T-cell (primary cell): ENCODE measurements at places on chromosomes 5 and 9.

- no peak for DNase-seq
Observed at GRCh38 chr9:113158446-113158845, 7.6 kb downstream of the SLC31A2 start.

DNA sequence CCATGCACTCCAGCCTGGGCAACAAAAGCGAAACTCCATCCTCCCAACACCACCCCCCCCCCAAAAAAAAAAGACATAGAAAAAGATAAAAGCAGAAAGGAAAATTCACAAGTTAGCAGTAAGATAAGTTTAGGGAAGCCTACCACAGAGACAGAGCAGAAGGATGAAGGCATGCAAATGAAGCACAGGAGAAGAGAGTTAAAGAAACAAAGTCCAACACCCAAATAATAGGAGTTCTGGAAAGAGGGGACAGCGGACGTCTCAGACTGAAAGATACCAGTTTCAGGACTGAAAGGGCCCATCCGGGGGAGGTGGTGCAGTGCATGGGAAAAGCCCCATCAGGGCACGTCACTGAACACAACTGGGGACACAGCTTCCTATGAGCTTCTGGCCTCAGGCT is 54.3 kb downstream of the OTULIN start:
- DNase-seq: no peak

GRCh38 chr9:116471093-116471906 is 215.8 kb upstream of the TRIM32 start:
- DNase-seq: no peak

- DNase-seq: no peak
Observed at GRCh38 chr5:37846786-37847310, 7.0 kb upstream of the GDNF start.

- no peak for DNase-seq
Observed at GRCh38 chr5:36135988-36136387, 15.7 kb downstream of the LMBRD2 start.

- no peak for DNase-seq
Observed at GRCh38 chr5:16418471-16418922, 47.1 kb downstream of the ZNF622 start.

GRCh38 chr5:92841604-92842155 is 739.3 kb downstream of the NR2F1-AS1 start:
- no peak for DNase-seq

DNA sequence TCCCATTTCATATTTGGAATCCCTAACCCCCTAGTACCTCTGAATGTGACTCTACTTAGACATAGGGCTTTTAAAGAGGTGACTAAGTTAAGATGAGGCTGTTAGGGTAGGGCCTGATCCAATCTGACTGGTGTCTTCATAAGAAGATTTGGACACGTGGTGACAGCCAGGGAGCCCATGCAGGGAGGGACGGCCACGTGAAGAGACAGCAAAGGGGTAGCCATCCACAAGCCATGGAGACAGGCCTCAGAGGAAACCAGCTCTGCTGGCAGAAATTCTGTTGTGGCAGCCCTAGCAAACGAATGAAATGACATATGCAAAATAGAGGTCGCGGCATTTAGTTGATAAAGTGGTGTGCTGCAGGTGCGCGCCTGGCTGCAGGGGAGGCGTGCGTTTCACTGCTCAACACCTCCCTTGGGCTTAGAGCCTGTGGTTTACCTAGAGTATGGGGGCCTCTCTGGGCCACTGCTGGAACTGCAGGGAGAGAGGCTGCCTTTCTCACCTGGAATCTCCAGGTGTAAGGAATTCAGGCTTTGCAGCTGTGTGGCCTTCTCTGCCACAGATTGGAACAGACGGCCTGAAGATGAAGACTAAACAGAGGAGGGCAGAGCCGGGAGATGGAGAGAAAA is 7.1 kb upstream of the AFAP1L1 start:
- DNase-seq: peak; percentile 22

DNA sequence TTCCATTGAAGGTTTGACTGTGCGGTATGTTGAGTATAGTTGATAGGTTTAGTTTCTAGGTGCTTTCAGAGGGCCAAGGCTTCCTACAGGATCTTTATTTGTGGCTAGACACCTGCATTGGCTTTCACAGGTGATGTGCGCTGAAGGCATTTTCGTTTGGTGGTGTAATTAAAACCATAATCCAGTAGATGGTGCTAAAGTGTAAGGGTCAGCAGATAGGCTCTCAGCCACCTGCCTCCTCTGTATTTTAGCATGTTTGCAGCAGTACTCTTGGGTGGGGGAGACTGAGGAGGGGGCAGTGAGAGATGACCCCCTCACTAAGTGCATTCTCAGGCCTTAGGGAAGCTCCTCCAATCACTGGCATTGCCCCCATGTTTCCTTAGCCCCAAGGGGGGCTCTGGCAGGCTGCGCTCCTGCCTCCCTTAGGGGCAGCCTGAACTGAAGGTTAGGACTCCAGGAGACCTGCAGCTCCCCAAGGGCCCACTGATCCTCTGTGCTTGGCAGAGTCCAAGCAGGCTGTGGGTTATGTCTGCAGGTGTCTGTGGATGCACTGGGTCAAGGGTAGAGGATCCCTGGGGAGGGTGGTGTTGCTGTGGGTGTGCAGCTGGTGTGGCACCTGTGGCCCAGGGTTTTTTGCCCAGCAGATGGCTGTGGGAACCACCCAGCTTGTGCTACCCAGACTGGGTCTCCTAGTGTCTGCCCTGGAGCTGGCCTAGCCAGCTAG is 23.4 kb downstream of the CDK20 start:
- DNase-seq: no peak

- no peak for DNase-seq
Observed at GRCh38 chr5:61768692-61769281, 436.7 kb downstream of the ZSWIM6 start.

GRCh38 chr5:14765587-14765986 is 101.1 kb downstream of the OTULIN start:
- DNase-seq: no peak

GRCh38 chr5:21071986-21072385 is 1084.0 kb upstream of the CDH18 start:
- no peak for DNase-seq

DNA sequence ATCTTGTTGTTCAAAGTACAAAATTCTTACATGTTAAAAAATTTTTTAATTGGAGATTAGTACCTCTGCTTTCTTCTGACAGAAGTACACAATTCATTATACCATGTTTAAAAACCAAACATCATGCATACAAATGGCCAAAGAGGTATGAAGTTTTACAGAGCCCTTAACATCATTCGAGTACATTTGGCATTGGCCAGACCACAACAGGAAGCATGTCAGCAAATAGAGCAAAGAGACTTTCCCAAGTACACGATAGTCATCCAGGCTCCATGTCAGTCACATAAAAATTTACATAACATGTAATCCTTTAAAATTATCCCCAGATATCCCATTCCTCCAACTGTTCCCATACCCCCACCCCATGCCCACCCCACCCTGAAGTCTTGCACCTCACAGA is 22.5 kb downstream of the HMGCS1 start:
- no peak for DNase-seq

DNA sequence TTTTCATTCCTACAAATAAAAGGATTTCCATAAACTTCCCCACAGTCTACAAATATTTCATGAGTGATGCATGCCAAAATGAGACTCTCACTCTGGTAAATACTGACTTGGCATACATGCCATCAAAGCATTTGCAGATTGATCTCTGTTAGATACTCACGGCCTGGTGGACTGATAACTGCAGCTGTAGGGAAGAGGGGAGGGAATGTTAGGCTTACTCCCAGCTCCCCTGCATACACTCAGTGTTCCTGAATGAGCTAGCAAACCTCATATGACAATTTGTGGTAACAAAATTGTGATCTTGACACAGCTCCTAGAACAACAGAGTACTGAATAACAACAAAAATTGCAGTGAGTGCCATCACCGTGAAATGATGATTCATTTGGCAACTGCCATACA is 435.3 kb downstream of the NR2F1-AS1 start:
- DNase-seq: no peak

DNA sequence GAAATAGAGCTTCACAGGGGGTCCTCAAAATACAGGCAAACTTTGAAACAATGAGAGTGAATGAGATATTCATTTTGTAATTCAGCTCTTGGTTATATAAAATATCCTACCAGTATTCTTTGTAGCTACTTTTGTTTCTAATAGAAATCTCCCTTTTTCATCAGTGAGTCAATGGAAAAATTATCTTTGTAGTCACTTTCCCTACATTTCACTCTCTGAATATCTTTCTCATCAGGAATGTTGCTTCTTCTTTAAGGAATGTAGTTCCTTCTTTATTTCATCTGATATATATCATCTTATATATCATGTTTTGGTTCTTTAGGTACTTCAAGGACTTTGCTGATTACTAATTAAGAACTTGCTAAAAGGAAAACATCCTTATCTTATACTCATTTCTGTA is 280.3 kb upstream of the NUDT12 start:
- no peak for DNase-seq

- no peak for DNase-seq
Observed at GRCh38 chr5:144040615-144041305, 129.7 kb downstream of the YIPF5 start.

DNA sequence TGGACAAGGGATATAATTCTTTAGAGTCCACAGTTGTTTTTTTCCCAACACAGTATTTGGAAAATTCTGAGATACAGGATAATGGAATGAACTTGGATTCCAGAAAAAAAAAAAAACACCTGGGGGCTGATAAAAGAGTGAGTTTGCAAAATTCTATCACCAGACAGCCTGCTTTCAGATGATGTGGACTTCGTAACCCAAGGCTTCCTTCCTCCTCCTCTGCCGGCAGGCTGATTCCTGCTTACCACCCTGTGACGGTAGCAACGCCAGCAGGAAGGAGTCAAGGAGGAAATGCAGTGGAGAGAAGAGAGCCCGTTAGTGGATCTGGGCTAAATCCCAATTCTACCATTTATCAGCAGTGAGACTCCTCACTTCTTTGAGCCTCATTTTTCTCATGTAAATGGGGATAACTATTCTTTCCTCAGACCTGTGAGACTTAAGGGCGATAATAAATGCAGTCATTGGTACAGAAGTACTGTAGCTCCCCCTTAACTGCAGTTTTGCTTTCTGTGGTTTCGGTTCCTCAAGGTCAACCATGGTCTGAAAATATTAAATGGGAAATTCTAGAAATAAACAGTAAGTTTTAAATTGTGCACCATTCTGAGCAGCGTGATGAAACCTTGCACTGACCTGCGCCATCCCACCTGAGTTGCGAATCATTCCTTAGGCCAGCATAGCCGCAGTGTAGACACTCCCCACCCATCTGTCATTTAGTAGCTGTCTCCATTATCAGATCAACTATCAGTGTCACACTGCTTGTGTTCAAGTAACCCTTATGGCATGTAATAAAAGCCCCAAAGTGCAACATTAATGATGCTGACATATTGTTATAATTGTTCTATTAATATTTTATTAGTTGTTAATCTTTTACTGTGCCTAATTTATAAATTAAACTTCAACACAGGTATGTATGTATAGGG is 71.4 kb downstream of the DCP2 start:
- DNase-seq: no peak

DNA sequence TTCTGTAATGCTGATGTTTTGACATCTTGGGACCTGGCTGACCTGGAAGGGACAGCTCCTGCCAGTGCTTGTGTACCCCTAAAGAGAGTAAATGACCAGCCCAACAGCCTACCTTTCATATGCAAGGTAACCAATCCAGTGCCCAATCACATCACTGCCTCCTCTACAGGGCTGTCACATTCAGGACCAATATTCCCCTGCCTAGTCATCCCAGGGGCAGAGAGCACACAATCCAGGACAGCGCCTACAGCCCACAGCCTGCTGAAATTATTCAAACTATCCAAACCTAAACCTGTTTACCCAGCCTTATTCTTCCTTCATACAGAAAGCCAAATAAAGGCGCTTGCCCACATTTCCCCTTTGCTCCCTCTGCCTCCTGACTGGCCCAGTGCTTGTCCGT is 284.1 kb downstream of the CTNND2 start:
- DNase-seq: no peak

DNA sequence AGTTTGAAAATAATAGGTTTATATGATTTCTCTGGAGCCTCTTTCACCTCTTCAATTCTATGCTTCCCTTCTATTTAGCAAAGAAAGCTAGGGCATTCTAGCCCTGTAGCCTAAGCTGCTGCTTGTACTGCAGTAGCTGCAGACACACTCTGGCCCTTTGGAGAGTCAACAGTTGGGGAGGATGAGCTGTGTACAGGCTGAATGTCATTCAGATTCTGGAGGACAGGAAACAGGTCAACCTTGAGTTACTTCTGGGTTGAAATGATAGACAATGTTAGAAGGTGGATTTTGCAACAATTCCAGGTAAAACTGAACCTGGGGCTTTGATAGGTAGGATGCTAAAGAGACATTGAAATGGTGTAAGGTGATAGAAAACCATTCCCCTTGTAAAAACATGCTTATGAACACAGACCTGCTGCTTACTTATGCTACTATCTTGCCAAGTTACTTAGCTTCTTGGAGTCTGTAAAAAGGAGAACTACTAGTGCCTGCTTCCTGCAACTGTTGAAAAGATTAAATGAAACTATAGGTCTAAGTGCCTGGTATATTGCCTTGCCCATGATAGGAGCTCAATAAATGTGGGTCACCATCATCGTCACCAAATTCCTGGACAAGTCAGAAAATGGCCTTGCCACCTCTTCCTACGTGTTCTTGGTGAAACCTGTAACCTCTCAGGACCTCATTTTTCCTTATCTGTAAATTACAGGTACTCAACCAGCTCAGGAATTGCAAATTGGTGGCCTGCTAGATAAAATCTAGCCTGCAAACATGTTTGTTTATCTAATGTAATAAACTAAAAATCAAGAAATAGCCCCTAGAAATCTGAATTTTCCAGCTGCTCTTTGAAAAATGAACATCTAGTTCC is 83.7 kb downstream of the GALNT10 start:
- no peak for DNase-seq

DNA sequence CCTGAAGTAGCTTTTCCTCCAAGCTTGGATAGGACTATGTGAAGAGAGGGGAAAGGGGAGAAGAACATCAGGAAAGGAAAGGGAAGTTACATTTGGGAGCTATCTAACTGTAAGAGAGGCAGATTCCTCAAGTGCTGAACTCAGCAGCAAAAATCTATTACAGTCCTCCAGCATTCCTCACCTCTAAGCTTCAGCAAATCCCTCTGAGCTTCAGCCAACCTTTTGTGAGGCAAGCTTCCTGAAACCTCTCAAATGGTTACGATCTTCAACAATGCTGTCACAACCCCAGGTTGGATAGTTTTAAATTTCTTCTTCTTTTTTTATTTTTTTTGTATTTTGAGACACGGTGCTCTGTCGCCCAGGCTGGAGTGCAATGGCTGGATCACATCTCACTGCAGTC is 2.5 kb upstream of the RNF38 start:
- DNase-seq: no peak

DNA sequence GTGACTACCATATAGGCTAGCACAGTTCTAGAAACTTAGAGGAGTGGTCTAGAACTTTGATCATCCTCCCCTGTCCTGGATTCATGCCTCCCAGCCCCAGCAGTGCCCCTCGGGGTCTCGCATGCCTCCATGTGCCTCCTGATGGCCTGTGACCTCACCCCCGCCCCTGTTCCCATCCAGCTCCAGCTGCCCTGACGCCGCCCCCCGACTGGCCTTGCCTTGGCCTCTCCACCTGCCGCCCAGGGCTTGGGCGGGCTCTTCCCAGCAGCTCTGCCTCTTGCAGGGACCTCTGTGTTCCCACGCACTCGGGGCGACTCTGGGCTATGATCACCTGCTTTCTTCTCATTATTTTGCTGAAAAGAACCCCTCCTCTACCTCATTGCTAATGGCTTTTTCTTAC is 115.4 kb upstream of the PHYKPL start:
- DNase-seq: no peak
